ENCODE measurements at places on chromosomes 6 and 20. TPM values are rescaled to one million over a fixed set of nuclear protein-coding genes. Genes with fewer than 3 reads are reported as not detected.

DNA sequence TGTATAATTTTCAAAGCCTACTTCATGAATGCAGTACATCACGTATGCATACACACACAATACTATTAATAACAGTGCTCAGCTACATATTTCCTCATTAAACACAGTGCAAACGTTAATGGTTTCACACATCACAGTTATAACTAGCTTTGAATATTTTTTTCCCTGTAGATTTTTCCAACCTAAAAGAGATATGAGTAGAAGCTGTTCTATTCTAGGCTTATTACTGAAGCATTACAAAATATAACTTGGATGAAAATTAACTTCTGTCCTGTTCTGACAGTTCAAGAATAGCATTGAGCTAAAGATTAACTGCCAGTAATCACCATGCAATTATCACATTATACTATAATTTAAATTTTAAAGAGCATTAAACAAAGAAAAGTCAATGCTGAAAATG lies 6.2 kb downstream of the LMBRD1 start:
- DNase-seq, result no peak

DNA sequence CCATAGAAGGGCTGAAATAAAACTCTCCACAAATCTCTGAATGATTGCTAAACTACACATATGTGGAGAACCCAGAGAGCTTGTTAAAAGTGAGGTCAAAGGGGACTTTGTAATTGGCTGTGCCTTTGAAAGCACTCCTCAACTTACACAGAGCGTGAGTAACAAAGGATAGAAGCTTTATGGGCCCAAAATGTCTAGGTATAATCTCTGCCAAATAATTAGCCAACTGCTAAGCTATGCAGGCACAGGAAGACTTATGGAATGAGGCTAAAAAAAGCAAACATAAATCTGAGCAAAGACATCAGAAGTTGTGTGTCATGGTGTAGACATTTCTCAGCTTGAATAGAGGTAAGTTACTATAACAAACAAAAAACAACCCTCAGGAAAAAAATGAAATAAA lies 23.3 kb upstream of the UST start:
- DNase-seq, result no peak

DNA sequence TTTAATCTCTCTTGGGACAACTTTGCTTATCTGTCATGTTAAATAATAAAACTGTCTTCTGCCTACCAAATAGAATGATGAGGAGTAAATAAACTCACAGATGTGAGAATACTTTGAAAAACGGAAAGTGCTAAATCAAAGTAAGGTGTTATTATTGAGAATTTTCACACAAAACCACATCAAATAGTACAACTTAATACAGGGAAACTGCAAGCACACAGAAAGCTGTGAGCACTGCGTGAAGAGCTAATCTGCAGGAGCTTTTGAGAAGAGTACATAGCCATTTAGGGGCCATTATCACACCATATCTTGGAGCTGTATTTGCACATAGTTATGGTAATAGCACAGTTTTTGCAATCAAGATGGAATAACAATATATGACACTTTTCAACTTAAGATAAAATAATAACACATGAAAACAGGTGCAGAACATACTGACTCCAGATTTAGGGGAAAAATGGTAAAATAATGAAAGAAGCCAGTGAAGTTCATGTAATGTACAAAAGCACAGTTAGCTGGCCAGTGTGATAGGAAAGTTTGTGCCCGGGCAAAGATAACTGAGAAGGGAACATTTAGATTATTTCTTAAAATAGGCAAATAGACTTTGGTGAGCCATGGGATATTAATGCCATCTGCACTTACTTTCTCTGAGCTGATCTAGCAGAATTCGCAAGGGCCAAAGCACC lies 398.5 kb upstream of the PLCB4 start:
- no peak for DNase-seq

- no peak for DNase-seq
Observed at GRCh38 chr6:161153725-161154124, 120.1 kb downstream of the AGPAT4 start.

- DNase-seq, result no peak
Observed at GRCh38 chr20:5612581-5613301, 137.5 kb upstream of the SHLD1 start.

GRCh38 chr6:123802351-123802696 lies 1.3 kb upstream of the NKAIN2 start:
- no peak for DNase-seq

DNA sequence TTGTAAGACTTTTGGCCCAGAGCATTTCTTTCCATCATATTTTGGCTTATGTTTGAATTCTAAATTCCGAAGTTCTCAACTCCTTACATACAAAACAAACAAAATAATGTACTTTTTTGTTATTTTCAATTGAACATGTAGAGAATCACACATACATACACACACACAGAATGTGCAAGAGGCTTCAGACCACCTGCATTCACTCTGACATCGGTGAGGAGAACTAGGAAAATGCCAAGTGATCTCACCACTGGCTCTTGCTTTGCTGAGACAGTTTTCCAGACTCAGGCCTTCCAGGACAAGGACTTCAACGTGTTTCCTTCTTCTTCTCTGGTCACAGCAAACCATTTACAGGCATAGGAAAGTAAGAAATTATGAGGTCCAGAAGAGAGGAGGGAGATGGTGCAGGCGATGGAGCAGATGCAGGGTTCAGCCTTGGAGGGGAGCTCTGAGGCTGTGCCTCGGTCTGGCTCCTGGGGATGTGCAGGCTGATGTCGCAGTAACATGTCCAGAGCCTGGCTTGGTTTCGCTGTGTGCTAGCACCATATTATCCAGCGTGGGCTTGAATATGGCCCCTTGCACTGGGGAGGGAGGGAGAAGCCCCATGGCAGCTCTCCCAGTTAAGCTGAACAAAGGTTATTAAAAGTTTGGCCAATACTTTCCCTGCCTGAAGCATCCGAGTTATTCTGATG lies 93.4 kb downstream of the DACT2 start:
- no peak for DNase-seq

DNA sequence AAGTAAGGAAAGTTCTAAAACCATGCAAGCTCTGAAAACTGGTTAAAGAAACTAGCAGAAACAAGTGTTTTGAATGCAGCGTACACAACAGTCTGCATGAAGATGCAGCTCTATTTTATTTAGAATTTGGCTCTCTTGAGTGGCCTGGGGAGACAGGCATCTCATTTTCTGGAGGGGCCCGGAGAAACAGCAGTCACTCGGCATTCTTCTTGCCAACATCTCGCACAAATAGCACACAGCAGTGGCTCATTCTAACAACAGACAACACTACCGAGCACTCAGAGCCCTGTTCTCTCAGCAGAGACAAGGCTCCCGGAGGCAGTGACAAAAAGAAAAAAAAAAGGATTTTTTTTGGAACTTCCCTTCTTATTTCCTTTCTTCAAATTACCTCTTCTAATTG lies 108.5 kb upstream of the STMND1 start:
- DNase-seq, result peak; percentile 83

DNA sequence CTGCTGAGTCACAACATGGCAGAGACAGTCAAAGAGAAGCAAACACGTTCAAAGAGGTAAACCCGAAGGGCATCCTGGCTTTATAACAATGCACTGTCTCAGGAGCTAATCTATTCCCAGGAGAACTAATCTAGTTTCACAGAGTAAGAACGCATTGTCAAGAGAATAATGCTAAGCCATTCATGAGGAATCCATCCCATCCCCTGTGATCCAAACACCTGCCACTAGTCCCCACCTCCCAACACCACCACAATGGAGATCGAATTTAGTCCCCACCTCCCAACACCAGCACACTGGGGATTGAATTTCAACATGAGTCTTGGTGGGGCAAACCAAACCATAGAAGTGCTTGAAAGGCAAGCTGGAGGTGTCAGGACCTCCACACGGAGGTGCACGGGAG lies 231.5 kb upstream of the ID4 start:
- no peak for DNase-seq

- DNase-seq, result no peak
Observed at GRCh38 chr20:49346682-49347081, 68.8 kb upstream of the ZNFX1 start.

- DNase-seq, result no peak
Observed at GRCh38 chr6:53833155-53833554, 38.4 kb downstream of the LRRC1 start.

DNA sequence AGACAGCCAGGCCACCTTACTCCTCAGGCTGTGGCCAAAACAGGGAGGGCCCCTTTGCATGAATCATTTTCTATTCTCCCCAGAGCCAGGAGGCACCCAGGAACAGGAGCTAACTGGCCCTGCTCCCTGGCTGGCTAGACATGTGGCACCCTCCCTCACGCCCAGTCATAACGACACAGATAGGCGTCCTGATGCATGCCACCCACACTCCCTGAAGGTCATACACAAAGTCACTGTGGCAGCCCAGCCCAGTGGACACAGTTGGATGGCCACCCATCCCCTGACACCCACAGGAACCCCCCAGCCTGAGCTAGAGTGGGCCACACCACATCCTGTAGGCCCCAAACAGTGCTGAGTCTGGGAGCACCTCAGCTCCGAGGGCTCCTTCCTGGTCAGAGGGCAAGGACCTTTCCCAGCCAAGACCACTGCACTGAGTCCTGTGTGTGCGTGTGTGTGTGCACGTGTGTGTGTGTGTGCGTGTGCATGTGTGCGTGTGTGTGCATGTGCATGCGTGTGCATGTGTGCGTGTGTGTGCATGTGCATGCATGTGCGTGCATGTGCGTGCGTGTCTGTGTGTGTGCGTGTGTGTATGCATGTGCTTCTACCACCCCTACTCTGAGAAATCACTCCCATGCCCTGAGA lies 21.6 kb downstream of the TFEB start:
- no peak for DNase-seq

DNA sequence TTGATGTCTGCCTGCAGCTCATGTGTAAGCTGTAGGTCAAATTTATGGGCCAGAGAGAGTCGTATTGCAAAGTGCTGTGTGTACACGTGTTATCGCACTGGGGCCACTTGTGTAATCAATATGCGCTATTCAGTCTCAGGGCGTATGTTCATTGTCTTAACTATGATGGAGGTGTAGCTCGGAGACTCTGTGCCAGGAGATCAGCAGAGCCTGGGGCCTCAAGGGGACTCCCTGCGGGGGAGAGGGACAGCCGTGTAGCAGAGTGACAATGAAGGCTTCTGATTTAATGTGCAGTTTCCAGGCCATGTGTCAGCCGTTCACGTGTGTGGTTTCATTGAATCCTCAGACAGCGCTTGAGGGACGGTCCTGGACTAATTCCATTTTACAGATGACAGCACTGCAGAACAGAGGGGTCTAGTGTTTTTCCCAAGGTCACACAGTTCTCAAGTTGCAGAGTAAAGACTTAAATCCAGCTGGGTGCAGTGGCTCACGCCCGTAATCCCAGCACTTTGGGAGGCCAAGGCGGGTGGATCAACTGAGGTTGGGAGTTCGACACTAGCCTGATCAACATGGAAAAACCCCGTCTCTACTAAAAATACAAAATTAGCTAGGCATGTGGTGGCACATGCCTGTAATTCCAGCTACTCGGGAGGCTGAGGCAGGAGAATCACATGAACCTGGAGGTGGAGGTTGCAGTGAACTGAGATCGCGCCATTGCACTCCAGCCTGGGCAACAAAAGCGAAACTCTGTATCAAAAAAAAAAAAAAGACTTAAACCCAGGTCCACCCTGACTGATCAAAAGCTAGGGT lies 242.5 kb downstream of the PREX1 start:
- DNase-seq, result no peak

The COL9A3 gene
- polyA plus RNA-seq, result 17.5 TPM
